ENCODE measurements at places on chromosomes 2 and 18. TPM values are rescaled to one million over a fixed set of nuclear protein-coding genes. Genes with fewer than 3 reads are reported as not detected.

DNA sequence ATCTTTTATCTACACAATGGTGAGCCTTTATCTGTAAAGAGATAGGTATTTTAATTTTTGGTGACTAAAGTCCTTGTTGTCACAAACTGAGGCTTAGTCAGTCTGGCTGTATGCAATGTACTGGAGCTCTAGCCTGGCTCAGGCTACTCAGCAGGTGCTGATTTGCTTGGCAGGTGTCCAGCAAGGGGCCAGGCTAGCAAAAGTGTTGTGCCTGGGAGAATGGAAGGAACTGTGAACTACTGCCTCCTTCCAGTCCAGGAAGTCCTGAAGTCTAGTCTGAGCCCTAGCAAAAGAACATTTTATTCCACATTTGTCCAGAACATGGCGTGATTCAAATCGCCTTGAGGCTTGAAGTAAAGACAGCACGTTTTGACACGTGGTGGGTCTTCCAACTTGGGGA lies 260.5 kb downstream of the CCDC85A start:
- DNase-seq, result peak; percentile 17

DNA sequence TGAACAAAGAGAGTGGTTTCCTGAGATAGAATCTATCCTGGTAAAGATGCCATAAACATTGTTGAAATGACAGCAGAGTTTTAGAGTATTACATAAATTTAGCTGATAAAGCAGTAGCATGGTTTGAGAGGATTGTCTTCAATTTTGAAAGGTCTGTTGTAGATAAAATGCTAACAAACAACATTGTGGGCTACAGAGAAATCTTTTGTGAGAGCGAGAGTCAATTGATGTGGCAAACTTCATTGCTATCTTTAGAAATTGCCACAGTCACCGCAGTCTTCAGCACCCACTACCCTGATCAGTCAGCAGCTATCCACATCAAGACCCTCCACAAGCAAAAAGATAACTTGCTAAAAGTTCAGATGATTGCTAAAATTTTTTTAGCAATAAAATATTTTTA lies 17.5 kb downstream of the VRK2 start:
- DNase-seq, result no peak

DNA sequence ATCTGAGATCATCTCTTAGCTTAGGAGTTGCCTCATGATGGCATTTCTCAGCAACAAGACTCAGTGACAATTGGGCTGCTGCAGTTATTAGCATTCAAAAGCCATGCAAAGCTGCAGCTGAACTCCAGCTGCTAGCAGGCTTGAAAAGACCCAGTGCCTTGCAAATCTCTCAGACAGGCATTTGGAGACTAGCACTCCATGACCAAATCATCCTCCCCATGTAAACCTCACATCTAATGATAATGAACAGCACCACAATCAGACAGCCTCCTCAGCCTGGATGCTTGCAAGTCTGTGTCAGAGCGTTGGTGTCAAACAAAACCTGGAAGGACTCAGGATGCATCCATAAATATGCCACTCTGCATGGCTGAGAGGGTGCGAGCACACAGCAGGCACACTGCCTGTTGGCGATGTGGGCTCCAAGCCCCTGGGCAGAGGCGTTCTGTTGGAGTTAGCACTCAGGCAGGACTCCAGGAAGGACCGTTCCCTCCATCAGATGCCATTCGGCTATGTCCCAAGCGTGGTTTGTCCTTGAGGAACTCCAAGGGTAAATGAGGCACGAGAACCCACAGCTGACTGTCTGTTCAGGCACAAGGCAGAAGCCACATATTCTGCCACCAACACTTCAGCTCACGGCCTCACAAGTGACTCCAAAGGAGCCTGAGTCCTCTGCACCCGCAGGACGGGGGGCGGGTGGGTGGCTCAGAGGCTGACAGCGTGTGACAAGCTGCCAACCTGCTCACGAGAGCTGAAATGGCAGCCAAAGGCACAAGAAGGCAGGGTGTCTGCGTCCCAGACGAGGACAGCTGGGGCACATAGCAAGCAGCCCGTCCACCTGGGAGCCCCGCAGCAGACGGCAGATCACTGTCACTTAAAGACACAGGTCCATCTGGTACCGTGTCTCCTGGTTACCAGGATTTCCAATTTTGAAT lies 183.8 kb downstream of the MYT1L start:
- no peak for DNase-seq

GRCh38 chr2:70956141-70956540 lies 20.4 kb downstream of the ATP6V1B1 start:
- DNase-seq, result no peak

GRCh38 chr18:51537487-51537886 lies 340.0 kb upstream of the MEX3C start:
- peak; percentile 7 for DNase-seq

GRCh38 chr2:55498582-55498981 lies 20.9 kb upstream of the CFAP36 start:
- no peak for DNase-seq

- no peak for DNase-seq
These were observed 32.7 kb downstream of the RAB27B start for GRCh38 chr18:54860941-54861340.

DNA sequence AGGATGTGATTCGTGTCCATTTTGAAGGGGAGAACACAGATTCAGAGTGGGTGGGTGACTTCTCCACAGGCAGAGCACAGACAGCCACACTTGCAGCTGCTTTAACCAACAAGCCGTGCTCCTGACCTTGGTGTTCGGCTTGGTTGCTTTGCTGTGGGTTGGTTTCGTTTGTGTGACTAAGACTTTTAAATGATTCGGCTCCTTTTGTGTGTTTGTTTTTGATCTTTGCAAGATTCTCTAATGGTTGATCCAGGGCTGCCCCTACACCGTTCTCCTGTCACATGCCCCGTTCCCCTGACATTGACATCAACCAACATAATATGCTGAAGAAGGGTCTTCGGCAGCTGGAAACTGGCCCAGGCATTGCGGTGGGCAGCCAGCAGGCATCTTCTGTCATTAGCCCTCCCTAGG lies 95.9 kb upstream of the MBOAT2 start:
- no peak for DNase-seq

DNA sequence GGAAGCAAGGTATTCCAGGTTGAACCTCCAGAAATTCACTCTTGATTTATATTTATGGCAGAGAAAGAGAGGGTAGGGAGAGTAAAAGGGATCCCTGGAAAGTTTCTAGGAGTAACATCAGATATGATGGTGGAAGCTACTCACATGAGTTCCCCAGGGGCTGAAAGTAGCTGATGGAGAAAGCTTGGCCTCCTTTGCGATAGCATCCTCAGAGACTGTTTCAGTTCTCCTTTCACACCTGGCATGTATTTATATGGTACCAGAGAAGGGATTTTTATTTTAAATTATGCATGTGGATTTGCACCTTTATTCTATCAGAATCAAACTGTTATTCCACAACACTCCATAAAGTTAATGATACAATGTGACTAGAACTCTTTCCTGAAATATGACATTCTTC lies 126.3 kb upstream of the OSR1 start:
- DNase-seq, result no peak

DNA sequence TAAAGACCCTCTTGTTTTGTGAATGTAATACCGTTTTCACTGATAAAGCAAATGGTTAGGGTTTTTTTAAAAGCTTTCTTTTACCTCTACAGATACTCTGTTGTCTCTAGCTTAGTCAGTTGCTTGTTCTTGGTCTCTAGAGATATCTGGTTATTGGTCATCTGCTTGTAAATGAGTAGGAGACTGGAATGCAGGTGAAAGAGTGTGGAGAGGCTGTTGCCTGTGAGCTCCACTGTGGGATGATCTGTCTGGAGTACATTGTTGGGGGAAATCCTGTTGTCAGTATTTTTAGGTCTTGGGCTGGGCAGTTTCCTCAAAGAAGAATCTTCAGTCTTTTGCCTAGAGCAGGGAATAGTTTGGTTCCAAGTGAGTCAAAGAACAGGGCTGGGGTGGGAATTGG lies 67.7 kb downstream of the SMCHD1 start:
- no peak for DNase-seq

GRCh38 chr2:216799873-216800431 lies 59.9 kb downstream of the TNP1 start:
- no peak for DNase-seq

GRCh38 chr2:37378411-37378810 lies 34.0 kb downstream of the QPCT start:
- no peak for DNase-seq

GRCh38 chr18:8253944-8254343 lies 355.3 kb upstream of the RAB12 start:
- no peak for DNase-seq

- DNase-seq, result no peak
These were observed 21.2 kb downstream of the CYP26B1 start for GRCh38 chr2:72126186-72127100.

GRCh38 chr2:74714691-74715080 lies 60.6 kb downstream of the SEMA4F start:
- no peak for DNase-seq

DNA sequence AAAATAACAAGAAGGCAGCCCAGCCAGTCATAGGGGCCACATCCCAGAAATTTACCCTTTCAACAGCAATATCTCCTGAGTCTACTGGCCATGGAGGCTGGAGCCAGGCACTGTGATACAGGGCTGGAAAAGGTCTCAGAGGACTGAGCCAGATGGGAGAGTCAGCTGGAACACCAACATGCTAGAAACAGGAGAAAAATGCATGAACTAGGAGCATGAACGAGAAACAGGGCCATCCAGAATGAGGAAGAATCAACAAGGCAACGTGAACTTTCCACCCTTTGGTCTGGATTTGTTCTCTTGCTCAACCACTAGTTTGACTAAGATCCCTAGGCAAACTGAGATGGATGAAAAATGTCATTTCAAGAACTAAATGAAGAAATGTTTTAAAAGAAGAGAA lies 13.1 kb downstream of the PID1 start:
- no peak for DNase-seq

GRCh38 chr2:39995005-39995737 lies 216.1 kb upstream of the THUMPD2 start:
- DNase-seq, result no peak

GRCh38 chr2:152462779-152463178 lies 127.8 kb downstream of the FMNL2 start:
- no peak for DNase-seq

- no peak for DNase-seq
These were observed 56.1 kb upstream of the KIDINS220 start for GRCh38 chr2:8893474-8893873.

GRCh38 chr2:170689481-170689880 lies 25.7 kb upstream of the SP5 start:
- DNase-seq, result no peak

DNA sequence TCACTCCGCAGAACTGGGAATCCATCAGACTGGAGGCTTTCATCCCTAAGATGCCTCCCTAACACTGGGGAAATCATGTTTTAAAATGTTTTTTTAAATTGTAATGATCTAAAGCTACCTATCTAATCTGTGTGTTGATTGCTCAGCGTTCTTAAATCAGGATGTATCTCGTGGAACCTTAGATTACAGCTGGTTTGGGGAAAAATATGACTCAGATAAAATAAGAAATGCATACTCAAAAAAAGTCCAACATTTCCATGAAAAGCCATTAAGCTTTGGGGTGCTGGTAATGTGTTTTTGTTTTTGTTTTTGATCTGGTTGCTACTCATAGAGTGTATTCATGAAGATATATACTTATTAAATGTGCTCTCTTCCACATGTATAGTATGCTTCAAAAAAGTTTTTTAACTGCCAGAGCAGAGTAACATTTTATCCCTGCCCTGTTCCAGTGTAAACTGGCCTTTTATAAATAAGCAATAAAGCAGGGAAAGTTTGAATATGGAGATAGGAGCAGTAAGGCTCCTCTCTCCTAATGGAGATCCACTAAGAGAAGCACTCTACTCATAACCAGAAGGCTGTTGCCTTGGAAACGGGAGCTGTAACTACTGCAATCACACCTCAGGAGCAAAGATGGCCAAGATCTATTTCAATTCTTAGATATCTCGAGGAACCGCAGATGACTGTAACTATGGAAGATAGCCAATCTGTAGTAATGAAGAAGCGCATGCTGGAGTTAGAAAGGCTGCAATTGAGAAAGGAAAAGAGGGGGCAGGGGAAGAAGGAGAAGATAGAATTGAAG lies 41.6 kb downstream of the ANKRD44 start:
- no peak for DNase-seq

The PHLPP1 gene
- 8.4 TPM for polyA plus RNA-seq

The CCDC141 gene
- polyA plus RNA-seq, result 69.1 TPM

The RNF144A gene
- polyA plus RNA-seq, result not detected

The HOXD12 gene
- not detected for polyA plus RNA-seq

The PARD3B gene
- 10.8 TPM for polyA plus RNA-seq

The STK39 gene
- 26.4 TPM for polyA plus RNA-seq

The PNPT1 gene
- 16.0 TPM for polyA plus RNA-seq

The POLR1B gene
- not detected for polyA plus RNA-seq

The TMEM169 gene
- 5.3 TPM for polyA plus RNA-seq

The UGT1A4 gene
- not detected for polyA plus RNA-seq

The SP9 gene
- 0.10 TPM for polyA plus RNA-seq

Data from muscle of arm (tissue), 14 donors.